ENCODE measurements at places on chromosomes 7 and 10.

GRCh38 chr7:102450242-102450641, 14.4 kb downstream of the ALKBH4 start:
- no peak for DNase-seq

GRCh38 chr10:116385994-116386809, 41.4 kb upstream of the PNLIPRP3 start:
- DNase-seq: no peak

GRCh38 chr7:135943134-135943879, 33.9 kb downstream of the MTPN start:
- no peak for DNase-seq

GRCh38 chr10:101780187-101780817, 2.9 kb downstream of the NPM3 start:
- DNase-seq: peak; percentile 55

- no peak for DNase-seq
Measured at GRCh38 chr7:158061884-158062656, 525.6 kb downstream of the PTPRN2 start.

DNA sequence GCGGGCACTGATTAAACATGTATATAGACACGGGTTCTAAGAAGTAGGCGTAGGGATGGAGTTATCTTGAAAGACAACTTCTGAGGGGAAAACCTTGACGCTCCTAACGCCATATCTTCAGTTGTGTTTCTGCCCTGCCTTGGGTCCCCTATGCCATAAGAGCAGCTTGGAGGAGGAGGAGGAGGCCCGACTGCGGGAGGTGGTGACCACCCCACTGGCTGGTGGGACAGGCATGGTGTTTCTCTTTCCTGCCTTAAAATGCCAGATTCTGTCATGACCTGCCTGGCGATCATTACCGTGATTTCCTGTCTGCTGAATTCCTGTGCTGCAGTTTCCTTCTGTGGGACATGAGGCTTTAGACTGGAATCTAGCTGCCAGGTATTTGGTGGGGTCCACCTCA, 15.9 kb downstream of the ZNF783 start:
- DNase-seq: no peak

- no peak for DNase-seq
Measured at GRCh38 chr10:46995234-46995633, 84.0 kb downstream of the PTPN20 start.

DNA sequence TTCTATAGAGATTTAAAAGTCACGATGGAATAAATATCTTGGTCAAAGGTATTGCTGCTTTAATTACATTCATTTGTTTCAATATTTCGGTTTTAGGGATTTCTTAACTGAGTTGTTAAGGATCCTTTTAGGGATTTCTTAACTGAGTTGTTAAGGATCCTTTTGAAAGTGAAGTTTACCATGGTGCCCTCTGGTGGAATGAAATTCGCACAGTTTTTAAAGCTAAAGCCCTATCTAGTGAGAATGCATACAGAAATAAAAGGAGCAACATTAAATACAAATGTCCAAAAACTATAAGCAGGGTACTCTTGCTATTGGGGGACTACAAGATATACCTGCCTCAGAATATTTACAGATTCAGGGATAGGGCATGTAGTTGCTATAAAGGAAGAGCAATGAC, 193.7 kb downstream of the RNLS start:
- no peak for DNase-seq

- DNase-seq: peak; percentile 66
Measured at GRCh38 chr10:31101123-31101522, 69.5 kb upstream of the ZNF438 start.

DNA sequence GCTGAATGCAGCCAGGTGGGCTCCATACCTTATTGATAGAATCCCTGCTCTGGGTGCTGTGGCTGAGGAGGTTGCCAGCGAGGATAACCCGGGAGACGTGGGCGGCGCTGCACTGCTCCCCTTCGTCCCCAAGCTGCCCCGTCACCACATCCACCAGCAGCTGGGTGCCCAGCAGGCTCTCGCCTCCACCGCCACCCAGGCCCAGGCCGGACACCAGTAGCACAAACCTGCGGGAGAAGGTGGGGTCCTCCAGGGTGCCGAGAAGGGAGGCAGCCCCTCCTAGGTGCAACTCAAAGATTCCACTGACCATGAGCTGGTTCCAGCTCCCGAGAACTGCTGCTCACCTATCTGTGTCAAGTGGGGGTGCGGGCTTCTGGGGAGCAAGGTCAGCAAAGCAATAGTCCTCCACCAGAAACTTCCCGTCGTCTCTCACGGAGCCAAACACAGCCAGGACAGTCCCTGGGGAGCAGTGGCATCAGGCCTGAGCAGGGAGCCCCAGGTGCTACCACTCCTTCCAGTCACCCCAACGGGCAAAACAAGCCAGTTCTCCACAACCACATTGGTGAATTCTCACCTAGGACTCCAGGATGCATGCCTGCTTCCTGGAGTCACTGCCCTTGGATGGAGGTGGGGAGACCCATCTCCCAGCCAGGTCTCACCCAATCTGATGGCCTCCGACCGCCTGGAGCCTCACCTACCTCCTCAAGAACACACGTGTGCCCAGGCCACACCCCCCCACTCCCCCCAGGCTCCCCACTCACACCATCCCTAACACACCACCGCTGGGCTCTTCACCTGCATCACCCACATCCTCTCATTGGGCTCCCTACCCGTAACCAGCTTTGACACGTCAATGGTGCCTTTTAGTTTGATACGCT, 6.3 kb downstream of the POLD2 start:
- DNase-seq: no peak

GRCh38 chr7:130939321-130940095, 205.5 kb upstream of the KLF14 start:
- DNase-seq: no peak

- DNase-seq: no peak
Measured at GRCh38 chr7:127817466-127817865, 165.5 kb downstream of the SND1 start.

DNA sequence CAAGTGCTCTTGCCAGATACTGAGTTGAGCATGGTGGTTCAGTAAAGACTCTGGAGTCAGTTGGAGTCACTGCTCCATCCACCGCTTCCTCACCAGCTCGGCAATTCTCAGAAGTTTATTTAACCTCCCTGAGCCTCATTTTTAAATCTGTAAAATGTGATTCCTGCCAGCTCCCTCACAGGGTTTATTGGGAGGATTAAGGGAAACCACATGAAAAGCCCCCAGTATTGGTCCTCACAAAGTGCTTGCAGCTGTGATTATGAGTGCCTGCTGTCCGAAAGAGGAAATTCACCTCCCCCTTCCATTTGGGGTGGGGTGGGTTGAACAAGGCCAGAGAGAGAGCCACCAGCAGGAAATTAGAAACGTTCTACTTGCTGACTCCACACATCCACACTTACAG, 99.0 kb downstream of the AOAH start:
- DNase-seq: no peak

DNA sequence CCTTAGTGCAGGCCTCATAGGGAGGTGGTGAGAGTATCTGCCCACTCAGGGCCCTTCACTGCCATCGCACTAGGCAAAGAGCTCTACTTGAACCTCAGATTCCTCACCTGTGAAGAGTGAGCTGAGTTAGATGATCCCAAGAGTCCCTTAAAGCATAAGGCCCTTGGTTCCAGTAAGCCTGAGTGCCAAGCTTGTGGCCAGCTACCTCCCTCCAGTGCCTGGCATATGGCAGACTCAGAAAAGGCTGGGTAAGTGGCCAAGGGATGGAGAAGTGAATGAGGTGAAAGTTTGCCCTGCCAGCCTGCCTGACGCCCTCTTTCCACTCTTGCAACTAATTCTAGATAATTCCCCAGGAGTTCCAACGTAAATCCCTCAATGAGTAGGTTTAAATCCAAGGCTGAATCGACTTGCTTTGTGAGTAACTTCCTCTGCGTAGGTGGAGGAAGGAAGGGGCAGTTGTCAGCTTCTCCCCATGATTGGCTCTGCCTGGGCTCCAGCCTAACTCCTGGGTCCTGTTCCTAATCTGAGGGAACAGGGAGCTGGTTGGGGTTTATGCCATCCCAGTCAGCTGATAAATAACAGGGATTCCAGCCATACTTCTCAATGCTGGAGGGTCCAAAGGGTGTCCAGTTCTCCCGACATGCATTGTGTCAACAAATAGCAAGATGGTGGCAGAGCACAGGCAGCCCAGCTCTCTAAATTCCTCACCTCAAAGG, 14.2 kb downstream of the DUSP5 start:
- no peak for DNase-seq

- DNase-seq: no peak
Measured at GRCh38 chr7:11576310-11576709, 255.7 kb downstream of the THSD7A start.

DNA sequence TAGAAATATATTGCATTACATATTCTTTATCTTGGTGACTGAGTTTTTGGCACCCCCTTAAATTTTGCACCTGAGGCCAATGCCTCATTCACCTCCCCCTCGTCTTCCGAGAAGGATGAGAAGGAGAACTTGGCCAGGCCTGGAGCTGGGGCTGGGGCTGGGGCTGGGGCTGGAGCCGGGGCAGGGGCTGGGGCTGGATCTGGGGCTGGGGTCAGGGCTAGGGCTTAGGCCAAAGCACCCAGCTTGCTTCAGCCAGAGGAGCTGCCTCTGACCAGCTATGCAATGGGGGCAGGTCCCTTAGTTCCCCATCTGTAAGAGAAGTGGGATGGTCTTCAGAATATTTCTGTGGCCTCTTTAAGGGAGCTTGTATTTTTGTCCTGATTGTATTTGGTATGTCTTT, 3.8 kb upstream of the PRKAG2 start:
- no peak for DNase-seq

GRCh38 chr10:110207805-110208613, 604 bp downstream of the MXI1 start:
- DNase-seq: peak; percentile 73

GRCh38 chr7:50657341-50657873, 92.2 kb upstream of the DDC start:
- no peak for DNase-seq

- no peak for DNase-seq
Measured at GRCh38 chr10:12910835-12911234, 90.7 kb downstream of the CCDC3 start.

Measured in activated CD8-positive, alpha-beta memory T cell treated with anti-CD3 and anti-CD28 coated beads, Interleukin-2, amount 50 U/mL, for 48 hours (primary cell).